ENCODE measurements at places on chromosomes 1 and 21.

DNA sequence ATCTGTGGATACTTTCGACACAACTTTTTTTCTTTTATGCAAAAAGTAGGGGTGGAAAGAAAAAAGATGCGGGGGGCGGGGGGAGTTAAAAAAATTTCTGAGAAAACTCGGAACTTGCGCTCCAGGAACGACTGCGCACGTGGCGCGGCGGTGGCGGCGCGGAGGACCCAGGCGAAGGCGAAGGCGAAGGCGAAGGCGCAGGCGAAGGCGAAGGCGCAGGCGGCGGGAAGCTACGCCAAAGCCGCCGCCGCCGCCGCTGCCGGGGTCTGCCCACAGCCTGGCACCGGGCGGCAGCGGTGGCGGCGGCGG, 208 bp upstream of the BARHL2 start:
- no peak for DNase-seq

DNA sequence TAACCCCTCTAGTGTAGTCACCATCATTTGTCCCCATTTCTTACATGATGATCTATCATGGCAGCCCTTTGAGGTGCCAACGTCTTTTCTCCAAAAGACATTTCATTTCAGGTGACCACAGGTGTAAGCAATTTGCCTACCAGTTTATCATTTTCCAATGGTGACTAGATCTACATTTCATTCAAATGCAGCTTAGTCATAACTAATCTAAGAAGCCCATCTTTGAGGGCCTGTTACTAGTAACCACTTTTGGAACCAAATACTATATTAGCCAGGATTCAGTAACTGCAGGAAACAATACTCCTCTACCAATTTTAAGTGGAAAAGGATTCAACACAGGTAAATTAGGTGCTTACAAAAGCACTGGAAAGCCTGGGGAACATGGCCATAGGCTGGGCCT, 30.6 kb upstream of the TMEM54 start:
- no peak for DNase-seq

DNA sequence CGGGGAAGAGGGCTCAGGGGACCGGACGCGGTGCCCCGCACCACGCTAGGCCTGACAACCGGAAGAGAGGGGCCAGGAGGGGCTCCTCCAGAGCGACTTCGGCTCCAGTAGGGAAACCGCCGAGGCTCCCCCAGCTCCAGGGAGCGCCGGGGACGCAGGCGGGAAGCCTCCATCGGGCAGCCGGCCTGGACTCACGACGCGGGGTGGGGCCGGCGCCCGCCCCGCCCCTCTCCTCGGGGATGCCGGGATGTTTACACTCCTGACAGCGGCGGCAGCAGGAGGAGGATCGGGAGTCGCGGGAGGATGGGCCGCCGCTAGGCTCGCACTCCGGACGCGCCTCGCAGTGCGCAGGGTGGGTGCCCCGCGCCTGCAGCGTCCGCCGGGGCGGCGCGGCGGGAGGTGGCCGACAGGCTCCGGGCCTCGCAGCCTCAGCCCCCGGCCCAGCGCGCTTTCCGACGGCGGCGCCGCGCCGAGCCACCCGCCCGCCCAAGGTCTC, at the start of gene NEK7:
Gene NEK7, plus strand, starts transcription at position 254 of the 496 bp plus-strand sequence. CDS start 75,583 bp downstream, outside the sequence.
- no peak for DNase-seq

GRCh38 chr1:235513495-235514366, 9.5 kb upstream of the B3GALNT2 start:
- no peak for DNase-seq

DNA sequence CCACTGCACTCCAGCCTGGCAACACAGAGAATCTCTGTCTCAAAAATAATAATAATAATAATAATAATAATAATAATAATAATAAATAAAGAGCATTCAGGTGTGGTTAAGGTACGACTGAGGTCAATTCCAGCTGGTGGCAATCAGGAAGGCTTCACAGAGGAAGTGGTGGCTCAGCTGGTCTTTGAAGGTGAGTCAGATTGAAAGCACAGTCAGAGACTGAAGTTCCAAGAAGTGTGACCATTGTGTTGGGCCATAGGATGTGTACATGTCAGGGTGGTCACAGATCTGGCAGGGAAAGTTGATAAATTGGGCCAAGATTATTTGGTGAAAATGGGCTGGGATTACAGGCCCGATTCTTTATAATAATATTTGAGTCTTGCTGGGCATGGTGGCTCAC, 31.0 kb upstream of the MED18 start:
- DNase-seq: no peak

- DNase-seq: no peak
These were observed 16.5 kb upstream of the ALX3 start for GRCh38 chr1:110086961-110087360.

DNA sequence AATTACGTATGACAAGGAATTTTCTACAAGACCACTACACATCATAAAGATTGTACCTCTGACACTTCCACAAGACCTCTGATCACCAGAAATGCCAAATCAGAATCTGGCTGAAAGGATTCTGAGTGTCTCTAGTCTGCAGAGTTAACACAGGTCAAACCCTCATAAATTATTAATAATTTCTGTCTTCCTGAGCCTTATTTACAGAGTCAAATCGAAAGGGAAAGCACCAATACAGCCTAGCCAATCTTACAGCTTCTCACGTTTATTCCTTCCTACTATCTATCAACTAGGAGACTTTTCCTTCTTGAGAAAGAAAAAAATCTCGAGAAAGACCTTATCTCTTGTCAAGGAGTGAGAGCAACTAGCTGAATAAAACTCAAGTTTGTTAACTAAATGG, 2151.6 kb downstream of the MRPL39 start:
- no peak for DNase-seq

DNA sequence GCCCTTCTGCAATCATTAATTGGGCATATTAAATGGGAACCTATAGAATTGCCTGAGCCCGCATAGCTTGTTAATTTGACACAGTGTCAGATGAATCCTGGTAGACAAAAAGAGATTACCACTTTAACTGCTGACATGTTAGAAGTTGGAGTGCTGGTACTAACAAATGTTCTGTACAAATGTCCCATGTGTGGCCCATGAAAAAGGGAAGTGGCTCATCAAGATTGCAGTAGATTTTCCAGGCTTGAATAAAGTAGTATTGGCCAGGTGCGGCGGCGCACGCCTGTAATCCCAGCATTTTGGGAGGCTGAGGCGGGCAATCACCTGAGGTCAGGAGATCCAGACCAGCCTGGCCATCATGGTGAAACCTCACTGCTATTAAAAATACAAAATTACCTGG, 45.6 kb downstream of the GNPAT start:
- DNase-seq: no peak

GRCh38 chr1:211742272-211742671, 66.9 kb upstream of the NEK2 start:
- DNase-seq: no peak

- no peak for DNase-seq
These were observed 478.5 kb downstream of the ADGRL2 start for GRCh38 chr1:82279241-82279640.

- DNase-seq: no peak
These were observed 248.1 kb upstream of the FMN2 start for GRCh38 chr1:239843541-239843940.

GRCh38 chr1:203663821-203664220, 37.2 kb downstream of the ATP2B4 start:
- no peak for DNase-seq

DNA sequence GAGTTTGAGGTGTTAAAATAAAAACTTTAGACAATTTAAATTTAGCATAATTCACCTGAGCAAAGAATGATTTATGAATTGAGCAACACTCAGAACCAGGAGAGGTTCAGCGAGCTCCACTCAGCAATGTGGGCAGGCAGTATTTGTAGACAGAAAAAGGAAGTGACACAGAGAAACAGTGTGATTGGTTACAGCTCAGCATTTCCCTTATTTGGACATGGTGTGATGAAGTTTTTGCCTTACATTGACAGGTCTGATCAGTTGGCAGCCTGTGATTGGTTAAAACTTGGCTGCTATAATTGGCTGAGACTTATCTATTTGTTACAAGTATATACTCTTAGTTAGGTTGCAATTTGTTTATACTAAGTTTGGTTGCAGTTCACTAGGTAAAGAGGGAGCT, 621.2 kb upstream of the PRMT6 start:
- DNase-seq: no peak

DNA sequence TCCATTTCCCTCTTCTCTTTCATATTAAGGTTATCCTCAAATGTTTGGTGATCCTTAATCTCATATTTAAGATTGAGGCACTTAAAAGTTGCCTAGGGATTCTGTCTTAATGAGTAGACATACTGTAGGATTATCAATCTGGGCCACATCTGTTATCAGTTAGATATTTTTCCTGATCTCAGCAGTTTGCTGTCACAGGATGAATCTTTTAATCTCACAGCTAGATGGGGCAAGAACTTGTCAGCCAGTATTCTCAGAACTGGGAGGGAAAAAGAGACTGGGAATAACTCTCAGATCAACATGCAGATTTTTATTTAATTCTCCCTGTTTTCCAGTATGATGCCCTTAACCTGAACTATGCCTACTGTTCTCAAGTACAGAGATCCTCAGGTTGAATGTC, 14.0 kb downstream of the ZNF644 start:
- no peak for DNase-seq

DNA sequence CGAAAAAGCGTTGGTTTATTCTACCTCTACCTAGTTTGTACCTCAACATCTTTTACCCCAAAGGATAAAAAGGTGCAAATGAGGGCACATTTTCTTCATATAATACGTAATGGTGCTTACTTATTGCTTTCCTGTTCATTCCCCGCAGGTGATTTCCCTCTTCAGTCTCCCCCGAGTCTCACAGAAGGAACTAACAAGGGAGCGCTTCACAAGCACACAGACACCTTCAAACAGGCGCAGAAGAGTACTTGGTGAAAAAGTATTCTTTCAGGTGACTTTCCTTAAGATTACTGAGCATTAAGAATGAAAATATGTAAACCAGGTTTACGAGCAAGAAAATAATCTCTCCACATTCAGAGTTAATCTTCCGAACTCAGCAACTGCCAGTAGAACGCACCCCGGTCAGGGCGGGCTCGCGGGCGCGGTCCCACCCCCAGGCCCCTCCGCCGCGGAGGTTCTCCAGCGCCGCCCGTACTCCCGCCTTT, 511 bp upstream of the RABGAP1L start:
- no peak for DNase-seq

DNA sequence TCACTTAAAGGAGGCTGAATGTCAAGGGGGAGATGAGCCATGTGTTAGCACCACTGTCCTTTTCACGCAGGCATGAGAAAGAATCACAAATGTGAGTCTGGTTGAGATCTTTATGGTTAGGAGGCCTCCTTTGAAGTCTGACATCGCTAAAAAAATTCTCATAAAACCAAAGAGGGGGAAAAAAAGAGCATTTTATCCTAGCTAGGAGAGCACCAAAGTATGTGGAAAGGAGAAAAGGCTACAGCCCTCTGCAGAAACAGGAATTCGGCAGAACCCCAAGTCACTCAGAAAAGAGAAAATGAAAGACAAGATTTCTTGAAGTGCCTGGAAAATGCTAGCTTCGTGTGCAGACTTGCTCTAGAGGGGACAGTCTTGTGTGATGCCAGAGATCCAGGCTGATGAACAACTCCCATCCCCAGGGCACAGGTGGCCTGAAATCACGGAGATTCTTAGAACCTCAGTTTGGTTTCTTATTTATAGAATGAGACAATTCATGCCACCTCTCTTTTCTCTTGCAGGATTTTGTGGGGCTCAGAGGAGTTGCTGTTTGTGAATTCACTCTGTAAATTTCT, 61.5 kb downstream of the RUNX1 start:
- DNase-seq: no peak

- DNase-seq: no peak
These were observed 14.7 kb upstream of the IGFN1 start for GRCh38 chr1:201175820-201176500.

- DNase-seq: no peak
These were observed 682.0 kb upstream of the B3GALT2 start for GRCh38 chr1:193868425-193868824.

DNA sequence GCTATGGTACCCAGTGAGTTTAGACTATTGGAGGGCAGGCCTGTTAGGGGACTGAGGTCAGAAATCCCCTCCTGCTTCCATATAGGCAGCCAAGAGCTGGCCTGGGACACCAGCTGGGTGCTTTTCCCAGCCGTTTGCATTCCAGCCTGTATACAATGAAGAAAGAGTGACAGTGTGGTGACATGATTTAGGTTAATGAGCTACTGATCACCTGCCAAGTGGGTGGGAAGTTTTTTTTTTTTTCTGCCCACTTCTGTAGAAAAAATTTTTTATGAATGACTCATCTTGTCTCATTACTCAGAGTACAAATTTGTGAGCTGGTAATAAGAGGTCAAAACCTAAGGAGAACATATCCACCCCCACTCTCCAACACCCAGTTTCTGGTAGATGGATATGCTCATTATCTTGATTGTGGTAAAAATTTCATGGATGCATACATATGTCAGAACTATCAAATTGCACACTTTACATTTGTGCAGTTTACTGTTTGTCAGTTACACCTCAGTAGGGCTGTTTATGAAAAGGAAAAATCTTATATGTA, 16.4 kb upstream of the CGN start:
- DNase-seq: no peak

DNA sequence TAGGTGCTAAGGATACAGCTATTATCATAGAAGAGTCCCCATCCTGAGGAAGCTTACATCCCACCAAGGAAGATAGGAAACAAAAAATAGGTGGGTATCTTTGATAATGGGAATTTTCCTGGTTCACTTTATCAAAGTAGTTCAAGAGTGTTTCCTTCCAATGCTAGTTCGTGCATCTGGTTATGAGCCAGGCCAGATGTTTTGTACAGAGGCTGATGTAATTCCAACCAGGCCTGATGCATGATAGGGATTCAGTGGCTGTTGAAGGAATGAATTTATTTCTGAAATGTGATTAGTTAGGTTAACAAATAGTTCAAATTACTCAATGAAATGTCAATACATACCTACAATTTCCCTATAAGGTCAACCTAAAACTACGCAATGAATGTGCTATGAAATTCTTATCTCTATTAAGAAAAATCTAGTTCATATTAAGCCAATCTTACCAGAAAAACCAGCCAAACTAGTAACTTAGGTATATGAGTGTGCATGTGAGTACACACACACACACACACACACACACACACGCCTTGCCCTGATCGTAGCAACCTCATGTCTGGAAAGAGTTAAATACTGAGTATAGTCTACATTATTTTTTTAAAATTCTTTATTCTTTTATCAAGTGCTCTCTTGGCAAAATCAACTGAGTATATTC, 9.5 kb upstream of the ZBTB18 start:
- no peak for DNase-seq

DNA sequence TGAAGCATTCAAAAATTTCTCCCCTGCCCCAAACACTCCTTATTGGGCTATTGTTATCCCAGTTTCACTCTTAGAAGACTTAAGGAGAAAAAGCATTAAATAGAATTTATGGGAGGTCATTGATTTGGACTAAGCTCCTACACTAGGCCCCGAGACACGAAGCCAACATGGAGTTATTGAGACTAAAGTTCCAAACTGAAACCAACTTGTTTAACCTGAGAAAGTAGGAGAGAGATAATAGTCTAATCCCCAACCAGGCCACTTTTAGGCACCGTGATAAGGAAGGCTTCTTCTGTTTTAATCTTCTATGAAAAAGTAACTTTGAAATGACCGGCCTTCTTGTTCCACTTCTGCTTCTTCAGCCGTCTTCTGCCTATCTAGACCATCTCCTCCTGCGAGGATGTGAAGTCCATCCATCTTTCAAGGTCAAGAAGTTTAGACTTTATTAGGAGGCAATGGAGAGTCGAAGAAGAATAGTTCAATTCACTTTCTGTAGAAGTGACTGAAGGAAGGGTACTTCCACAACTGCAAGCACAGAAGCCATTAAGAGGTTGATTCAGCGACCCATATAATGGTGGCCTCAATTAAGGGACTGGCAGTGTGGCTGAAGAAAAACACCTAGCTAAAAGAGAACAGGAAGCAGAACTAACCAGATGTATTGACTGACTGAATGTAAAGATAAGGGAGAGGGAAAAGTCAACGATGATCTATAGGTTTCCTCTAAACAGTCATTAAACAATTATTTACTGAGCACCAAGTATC, 428.8 kb downstream of the SMYD3 start:
- DNase-seq: no peak

- no peak for DNase-seq
These were observed 23.8 kb upstream of the KCNA10 start for GRCh38 chr1:110542725-110543124.
